ENCODE measurements at places on chromosomes 4 and X.
A peak's percentile ranks its signal among the peaks of the same experiment; 100 is the strongest.

DNA sequence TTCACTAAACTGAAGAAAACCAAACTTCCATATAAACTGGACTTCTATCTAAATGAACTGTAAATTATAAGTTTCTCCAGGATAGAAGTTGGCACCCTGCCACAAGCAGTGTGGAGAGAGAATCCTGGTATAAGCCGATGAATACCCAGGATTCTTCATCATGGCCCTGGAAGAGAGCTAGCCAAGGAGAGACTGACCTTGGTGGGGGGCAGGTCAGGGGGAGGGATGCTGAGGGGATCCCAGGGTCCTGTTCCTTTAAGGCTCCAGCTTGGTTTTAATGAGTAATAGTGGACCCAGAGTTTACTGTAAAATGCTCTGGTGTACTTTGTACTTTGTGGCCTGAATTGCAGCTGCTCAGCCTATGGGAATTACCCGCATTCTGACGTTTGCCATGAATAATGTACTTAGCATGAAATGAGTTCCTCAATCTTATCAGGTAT, 16.9 kb downstream of the RASSF6 start:
- no peak for DNase-seq

GRCh38 chr4:143341186-143341755, 4.6 kb downstream of the GAB1 start:
- no peak for DNase-seq

DNA sequence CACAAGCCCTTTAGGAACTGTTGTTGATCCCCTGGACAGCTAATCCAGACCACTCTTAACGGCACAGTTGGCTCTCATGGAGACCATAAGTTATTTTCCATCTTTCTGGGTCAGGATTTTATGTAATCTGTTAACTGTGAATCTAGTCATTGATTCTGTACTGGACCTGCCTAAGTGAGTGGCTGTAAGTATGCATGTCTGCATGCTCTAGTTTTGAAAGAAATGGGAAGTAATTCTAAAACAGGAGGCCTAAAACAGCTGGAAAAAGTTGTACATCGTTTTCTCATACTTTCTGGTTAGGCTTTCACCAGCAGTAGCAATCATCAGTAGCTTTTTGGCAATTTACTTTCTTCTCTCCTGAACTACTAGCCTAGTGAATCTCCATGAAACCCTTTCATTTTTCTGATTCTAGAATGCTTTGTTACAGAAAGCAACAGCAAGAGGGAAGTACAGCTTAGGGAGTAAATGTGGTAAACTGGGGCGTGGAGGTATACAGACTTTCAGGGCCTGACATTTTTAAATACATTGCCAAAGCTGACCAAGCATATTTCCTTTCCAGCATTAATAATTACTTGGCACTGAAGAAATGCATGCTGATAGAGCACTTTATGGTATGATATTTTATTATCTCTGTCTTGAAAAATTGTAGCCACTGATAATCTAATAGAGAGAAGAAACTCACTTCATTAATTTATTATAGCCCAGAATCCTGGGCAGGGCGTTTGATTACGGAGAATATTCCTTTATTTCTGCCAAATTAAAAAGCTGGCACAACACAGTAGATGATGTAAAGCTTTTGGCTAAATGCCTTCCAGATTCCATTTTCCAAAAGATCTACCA, 202.7 kb downstream of the BANK1 start:
- no peak for DNase-seq

DNA sequence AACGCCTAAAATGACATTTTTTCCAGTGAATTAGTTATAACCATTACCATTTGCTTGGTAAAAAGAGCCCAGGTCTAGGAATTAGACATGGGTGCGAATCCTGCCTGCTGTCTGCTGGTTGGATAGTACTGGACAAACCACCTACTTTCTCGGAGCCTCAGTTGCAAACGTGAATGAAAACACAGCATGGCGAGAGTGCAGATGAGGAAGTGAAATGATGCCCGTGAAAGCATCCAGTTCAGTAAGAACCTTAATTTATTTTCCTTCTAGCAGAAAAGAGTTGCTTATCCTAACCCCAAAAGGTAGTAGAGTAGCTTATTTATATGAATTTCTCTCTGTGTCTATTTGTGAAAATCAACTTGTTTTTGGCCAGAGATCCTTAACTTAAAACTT, 171.4 kb upstream of the GALNT7 start:
- DNase-seq, result no peak

- peak; percentile 83 for DNase-seq
Observed at GRCh38 chrX:135973548-135974278, at the start of gene MMGT1. Gene MMGT1, minus strand, starts transcription at chrX:135973988. Its CDS starts 313 bp downstream, at chrX:135973675.
